COR-L47 (cell line): ENCODE measurements at places on chromosomes 7 and 10.

GRCh38 chr10:84522612-84523462 is 194.4 kb downstream of the CCSER2 start:
- DNase-seq, result no peak

GRCh38 chr7:28362182-28362581 is 50.1 kb upstream of the CREB5 start:
- no peak for DNase-seq

- no peak for DNase-seq
These were observed 8.2 kb upstream of the SRRM3 start for GRCh38 chr7:76193466-76193865.

DNA sequence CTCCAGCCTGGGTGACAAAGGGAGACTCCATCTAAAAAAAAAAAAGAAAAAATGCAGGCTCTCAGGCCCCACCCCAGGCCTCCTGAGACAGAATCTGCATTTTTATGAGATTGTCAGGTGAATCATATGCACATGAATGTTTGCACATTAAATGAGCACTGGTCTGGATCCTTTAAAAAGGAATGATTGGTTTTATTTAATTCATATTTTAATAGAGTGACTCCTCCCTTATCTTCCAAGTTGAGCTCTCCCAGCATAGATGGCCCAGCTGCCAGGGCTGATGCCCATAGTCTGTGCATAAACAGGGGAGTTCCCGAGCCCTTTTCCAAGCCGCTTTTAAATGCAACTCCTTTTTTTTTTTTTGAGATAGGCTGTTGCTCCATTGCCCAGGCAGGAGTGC is 28.5 kb downstream of the CUX1 start:
- DNase-seq, result no peak

GRCh38 chr10:10818082-10818481 is 199.6 kb upstream of the CELF2 start:
- DNase-seq, result no peak
